Epithelial cell of esophagus (primary cell): ENCODE measurements at places on chromosomes 12 and 14.

GRCh38 chr12:124874188-124874587 lies 10.5 kb upstream of the SCARB1 start:
- no peak for DNase-seq

GRCh38 chr12:105205322-105206048 lies 30.5 kb downstream of the APPL2 start:
- DNase-seq = peak; percentile 35

DNA sequence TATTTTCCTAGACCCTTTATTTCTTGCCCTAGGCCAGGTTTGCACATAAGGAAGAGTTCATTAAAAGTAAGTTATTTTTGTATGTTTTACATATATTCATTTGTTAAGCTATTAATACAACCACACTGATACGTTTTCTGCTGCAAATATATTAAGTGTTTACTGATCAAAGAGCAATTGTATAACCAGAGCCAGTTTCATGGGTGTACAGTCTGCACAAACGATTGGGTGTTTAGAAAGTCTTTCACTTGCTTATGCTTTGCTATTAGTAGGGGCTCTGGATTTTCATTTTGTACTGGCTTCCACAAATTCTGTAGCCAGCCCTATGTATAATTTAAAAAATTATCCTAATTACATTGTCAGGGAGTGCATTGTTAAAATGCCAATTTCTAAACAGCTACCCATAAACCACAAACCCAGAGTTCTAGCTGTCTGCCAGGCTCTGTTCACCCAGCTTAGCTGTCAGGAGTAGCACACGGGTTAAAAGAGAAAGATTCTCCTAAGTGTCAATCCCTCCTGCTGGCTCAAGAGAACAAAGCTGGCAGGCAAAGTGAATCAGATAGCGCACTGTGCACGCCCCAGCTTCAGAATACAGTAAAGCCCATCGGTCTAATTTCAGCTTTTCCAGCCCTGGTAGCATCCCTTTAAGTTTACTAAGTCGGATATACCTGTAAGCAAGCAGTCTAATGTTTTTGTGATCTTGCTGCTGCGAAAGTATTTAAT lies 151.0 kb upstream of the LMO3 start:
- DNase-seq = peak; percentile 0

- peak; percentile 53 for DNase-seq
Measured at GRCh38 chr12:11904124-11904523, 166.6 kb upstream of the BCL2L14 start.

- DNase-seq = peak; percentile 59
Measured at GRCh38 chr12:14665354-14666348, 30.7 kb downstream of the GUCY2C start.

DNA sequence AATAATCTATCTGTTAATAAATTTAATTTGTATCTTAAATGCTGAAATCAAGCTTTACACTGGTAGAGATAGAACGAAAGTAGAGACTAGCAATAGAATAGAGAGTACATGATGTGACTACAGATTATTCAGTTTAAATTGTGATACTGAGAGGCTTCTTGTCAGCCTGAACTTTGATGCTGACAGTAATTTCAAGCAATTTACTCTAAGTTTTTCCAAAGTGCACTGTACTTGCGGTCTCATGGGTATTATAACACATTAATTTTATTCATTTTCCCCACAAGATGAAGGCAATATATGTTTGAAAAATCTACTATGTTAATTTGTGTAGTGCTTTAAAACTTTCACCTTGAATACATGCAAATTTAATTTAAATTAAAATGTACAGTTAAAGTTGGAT lies 914.0 kb upstream of the FBXO33 start:
- no peak for DNase-seq

DNA sequence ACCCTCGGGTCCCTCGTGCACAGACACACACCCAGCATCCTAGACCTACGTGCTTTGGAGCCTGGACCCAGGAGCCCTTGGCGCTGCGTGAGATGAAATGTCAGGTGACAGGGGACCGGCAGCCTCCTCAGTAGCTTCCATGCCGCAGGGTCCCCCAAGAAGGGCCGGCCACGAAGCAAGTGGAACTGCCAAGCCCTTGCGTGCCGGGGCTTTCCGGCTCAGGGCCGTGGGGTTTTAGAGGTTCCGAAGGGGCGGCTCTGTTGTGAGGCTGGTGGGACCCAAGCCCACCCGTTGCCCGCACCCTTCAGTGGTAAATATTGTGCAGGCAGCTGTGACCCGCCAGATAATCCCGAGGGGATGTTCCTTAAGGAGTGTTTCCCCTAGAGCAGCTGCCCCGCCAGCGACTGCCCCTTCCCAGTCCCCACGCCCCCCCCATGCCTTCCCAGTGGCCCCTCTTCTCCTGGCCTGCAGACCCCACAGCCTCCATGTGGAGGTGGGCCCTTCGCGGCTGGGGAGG lies 133.7 kb downstream of the ADGRD1 start:
- no peak for DNase-seq

DNA sequence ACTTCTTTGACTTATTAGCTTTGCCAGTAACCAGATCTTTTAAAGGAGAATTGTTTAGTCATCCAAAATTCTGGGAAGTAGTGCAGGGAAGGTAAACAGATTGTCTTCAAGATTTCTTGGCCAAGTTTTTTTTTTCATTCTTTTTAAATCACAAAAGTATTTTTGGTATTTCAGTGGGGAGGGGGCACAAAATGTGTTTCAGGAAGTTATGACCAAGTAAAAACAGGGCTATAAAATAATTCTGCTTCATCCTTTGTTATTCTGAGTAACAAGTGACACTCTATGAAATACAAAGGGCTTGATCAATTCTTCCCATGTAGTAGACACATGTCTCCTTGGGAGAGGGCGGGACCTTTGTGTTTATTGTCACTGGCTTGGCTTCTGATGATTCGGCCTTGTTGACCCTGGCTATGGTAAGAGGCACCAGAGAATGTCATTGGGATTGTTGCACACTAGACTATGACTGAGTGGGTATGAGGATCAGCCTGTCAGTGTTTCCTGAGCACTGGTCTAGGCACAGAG lies 55.4 kb downstream of the SUSD6 start:
- no peak for DNase-seq

- no peak for DNase-seq
Measured at GRCh38 chr12:68591734-68592418, 18.8 kb upstream of the RAP1B start.

DNA sequence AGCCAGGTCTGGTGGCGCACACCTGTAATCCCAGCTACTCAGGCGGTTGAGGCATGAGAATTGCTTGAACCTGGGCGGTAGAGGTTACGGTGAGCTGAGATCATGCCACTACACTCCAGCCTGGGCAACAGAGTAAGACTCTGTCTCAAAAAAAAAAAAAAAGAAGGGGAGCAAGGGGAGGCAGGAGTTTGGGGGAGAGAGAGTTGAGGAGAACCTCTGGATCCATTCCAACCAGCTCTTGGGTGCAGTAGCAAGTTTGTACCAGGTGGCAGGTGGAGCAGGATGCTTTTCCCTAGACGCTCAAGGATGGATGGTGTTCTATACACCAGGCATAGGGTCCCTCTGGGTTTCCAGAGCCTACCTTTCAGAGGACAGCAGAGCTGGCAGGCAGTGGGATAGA lies 1.9 kb downstream of the NFE2 start:
- DNase-seq = no peak

DNA sequence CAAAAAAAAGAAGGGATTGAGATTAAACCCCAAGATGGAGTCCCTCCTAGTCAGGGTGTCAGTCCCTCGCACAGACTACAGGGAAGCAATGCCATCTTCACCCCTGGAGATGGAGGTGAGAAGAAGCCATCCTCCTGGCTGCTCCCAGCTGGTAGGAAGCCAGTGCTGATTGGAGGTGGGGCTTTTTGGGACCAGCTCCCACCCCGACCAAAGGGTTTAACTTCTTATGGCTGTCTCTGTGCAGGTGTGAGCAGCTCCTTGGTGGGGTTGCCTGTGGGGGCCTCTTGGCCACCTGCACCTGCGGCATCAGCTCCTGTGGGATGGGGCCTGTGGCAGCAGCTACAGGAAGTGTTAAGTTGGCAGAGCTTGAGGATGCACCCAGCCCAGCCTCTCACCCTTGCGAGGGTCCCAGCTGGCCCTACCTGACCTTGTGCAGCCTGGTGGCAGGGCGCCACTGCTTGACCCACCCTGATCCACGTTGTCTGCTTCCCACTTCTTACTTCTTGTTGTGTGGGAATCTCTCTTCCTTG lies 3.8 kb upstream of the KRT86 start:
- DNase-seq = no peak

- DNase-seq = peak; percentile 99
Measured at GRCh38 chr14:103868242-103868897, 21.0 kb upstream of the PPP1R13B start.

GRCh38 chr12:5654019-5654418 lies 222.1 kb downstream of the NTF3 start:
- no peak for DNase-seq

- DNase-seq = no peak
Measured at GRCh38 chr14:72539661-72540315, 354.1 kb downstream of the DPF3 start.

DNA sequence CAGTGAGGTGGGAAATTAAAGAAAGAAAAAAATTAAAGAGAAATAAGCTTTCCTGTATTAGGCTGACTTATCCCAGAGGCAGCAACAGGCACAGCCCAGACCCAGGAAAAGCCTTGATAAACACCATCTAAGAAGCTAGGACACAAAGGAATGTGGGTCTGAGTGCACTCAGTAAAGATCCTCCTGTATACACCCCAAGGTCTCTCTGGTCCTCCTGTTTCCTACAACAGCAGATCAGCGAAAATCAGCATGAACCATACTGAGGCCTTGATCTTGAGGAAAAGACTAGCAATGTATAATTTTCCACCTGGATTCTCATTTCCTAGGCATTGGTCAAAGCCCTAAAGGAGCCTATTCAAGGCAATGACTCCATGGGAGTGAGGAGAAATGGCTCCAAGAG lies 486.3 kb upstream of the CCDC196 start:
- no peak for DNase-seq

GRCh38 chr12:106113824-106114446 lies 24.8 kb downstream of the NUAK1 start:
- peak; percentile 76 for DNase-seq

GRCh38 chr12:122523846-122524718 lies 2.7 kb downstream of the RSRC2 start:
- DNase-seq = no peak

DNA sequence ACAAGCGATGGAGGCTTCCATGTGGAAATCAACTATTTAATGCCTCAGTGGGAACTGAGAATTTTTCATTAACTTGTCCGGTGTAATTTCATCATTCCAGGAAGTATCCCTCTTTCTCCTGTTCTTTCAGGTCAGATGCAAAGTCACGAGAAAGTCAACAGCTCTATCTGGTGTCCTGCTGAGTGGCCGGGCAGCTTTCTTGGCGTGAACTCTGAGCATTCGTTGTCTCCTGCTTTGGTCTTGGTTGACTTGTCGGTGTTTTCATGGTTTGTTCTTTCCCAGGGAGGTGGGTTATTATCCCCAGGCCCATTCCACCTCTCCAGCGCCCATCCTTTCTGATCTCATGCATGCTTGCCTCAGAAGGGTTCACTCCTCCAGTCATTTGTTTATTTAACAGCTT lies 149.1 kb downstream of the GLT1D1 start:
- no peak for DNase-seq

- peak; percentile 1 for DNase-seq
Measured at GRCh38 chr12:115648463-115648862, 629.0 kb downstream of the MED13L start.

- DNase-seq = peak; percentile 33
Measured at GRCh38 chr14:34368115-34368970, 93.7 kb downstream of the SPTSSA start.

DNA sequence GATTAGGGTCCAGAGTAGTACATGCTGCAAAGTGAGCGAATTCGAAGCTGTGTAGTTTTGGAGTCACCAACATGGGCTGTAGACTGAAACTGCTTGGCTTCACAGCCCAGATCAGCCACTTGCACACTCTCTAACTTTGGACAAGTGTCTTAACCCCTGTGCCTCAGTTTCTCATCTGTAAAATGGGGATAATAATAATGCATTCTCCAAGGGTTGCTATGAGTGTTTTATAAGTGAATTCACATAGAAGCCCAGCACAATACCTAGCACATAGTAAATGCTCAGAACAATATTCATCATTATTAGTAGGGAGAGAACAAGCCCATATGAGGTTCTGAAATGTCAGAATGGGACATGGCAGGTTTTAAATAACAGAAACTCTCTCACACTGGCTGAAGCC lies 10.4 kb downstream of the WSCD2 start:
- DNase-seq = no peak

GRCh38 chr12:75854681-75855309 lies 176.8 kb downstream of the PHLDA1 start:
- DNase-seq = no peak

- peak; percentile 64 for DNase-seq
Measured at GRCh38 chr14:35215110-35215813, 76.9 kb upstream of the PSMA6 start.

DNA sequence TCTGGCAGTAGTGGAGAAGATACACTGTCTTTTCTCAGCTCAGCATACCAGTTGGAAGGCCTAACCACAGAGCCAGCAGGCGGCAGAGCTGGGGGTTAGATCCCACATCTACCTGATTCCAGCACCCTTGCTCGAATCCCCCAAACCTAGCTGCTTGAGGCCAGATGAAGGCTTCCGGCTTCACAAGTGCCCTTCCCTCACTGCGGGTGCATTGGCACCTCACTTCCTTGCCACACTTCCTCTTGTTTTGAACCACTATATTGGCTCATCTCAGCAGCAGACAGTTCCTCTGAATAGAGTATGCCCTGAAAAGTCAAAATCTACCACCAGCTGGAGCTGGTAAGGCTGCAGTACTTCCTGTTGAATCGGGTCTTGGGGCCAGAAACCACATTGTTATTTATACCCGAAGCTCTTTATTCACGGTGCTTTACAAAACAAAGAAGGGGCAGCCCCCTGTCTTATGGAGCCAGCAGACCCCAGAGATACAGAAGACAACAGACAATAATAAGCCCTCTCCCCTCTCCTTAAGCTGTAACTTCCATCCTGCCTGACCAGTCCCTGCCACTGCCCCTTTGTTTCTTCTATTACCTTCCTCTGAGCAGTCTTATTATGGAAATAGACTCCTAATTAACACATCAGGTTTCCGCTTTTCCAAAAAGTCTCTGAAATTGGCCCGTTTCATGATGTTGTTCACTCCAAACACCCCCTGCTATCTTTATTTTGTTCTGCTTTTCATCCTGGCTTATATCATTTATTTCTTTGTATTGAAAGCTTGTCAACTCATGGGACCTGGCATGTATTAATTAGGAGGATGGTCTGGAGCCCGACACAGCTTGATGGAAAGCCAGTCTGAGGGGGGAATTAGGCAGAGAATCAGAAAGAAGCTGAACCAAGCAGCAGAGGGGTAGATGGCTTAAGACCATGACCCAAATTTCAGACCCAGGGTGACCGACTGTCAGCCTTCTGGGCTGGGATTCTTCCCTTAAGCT lies 233.5 kb downstream of the EFCAB11 start:
- no peak for DNase-seq

GRCh38 chr12:75662511-75663159 lies 151.2 kb upstream of the KRR1 start:
- DNase-seq = no peak

- no peak for DNase-seq
Measured at GRCh38 chr14:50082308-50082742, 34.0 kb downstream of the VCPKMT start.

- peak; percentile 90 for DNase-seq
Measured at GRCh38 chr12:48852734-48853688, 1.0 kb upstream of the DDX23 start.

- DNase-seq = no peak
Measured at GRCh38 chr12:6216581-6216980, 16.4 kb downstream of the CD9 start.

GRCh38 chr12:1643905-1644533 lies 15.0 kb downstream of the WNT5B start:
- DNase-seq = no peak

GRCh38 chr12:84619053-84619571 lies 293.5 kb downstream of the SLC6A15 start:
- peak; percentile 11 for DNase-seq

- no peak for DNase-seq
Measured at GRCh38 chr14:23831596-23831995, 122.0 kb upstream of the DHRS4 start.
